Activated B cell treated with CpG ODN at 0.5 μM for 24 hours (primary cell): ENCODE measurements at places on chromosomes 1 and 21.

DNA sequence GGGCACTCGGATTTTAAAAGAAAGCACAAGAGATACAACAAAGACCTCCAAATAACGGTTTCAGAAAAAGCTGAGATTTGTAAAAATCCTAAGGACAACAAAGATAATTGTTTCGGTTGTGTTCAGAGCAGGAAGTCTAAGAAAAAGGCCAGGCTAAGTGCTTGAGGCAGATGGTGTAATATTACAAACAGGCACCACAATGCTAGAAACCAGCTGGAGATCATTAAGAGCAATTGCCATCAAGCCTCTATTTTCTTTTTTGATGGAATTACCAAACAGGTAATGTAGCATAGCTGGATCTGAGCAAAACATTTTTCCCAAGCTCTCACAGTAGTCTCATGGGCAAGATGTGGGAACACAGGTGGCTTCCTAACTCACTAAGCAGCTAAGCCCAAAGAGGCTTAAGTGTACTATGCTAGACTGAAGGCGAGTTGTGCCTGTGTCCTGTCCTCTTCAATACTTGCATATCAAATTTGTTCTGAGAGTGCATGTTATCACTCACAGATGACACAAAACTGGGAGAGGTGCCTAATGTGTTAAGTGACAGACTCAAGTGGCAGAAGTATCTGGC is 161.6 kb downstream of the GLUL start:
- DNase-seq: no peak

DNA sequence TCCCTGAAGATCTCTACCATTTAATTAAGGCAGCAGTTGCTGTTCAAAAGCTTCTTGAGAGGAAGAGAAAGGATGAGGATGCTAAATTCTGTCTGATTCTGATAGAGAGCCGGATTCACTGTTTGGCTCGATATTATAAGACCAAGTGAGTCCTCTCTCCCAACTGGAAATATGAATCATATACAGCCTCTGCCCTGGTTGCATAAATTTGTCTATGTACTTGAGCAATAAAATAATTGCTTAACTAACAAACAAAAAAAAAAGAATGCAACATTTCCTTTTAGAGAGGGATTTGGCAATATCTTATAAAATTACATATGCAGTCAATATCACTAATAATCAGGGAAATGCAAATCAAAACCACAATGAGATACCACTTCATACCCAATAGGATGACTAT is 26.8 kb downstream of the ALDH9A1 start:
- DNase-seq: no peak

DNA sequence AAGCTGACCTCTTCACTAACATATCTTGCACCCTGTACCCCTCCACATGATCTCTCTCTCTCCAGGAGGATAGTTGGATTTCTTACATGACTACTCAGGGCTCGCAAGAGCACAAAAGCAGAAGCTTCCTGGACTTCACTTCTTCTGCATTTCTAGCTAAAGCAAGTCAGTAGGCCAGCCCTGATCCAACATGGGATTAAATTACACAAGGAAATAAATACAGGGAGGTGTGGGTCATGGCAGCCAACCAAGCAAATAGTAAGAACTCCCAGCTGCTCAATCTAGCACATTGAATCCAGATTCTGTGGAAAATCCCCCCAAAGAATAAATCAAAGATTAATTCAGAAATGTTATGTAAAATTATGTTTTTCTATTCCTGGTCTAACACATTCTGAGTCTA is 33.3 kb downstream of the KLHDC7A start:
- DNase-seq: no peak

GRCh38 chr21:41634858-41635257 is 126.9 kb upstream of the TMPRSS2 start:
- no peak for DNase-seq

- DNase-seq: no peak
Measured at GRCh38 chr21:45959182-45959581, 22.4 kb upstream of the COL6A1 start.

GRCh38 chr1:66730462-66730861 is 21.8 kb upstream of the DYNLT5 start:
- DNase-seq: no peak

DNA sequence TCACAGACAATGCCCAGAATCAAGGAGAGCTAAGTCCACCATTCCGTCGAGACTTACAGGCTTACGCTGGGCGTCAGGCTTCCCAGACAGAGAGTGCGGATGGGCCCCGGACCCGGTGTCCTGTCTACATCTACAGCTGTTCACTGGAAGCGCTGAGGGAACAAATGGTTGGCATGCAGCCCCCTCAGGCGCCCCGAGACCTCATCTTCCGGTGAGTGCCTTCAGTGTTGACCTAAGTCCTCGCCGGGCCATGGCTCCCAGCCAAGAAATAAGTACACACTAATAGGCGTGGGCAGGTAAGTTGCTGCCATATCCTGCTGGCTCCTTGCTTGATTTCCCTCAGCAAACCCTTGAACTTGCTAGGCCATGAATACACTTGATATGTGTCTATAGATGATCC is 26.2 kb downstream of the HYI start:
- no peak for DNase-seq

- no peak for DNase-seq
Measured at GRCh38 chr1:53573931-53574330, 114.7 kb downstream of the DMRTB1 start.

DNA sequence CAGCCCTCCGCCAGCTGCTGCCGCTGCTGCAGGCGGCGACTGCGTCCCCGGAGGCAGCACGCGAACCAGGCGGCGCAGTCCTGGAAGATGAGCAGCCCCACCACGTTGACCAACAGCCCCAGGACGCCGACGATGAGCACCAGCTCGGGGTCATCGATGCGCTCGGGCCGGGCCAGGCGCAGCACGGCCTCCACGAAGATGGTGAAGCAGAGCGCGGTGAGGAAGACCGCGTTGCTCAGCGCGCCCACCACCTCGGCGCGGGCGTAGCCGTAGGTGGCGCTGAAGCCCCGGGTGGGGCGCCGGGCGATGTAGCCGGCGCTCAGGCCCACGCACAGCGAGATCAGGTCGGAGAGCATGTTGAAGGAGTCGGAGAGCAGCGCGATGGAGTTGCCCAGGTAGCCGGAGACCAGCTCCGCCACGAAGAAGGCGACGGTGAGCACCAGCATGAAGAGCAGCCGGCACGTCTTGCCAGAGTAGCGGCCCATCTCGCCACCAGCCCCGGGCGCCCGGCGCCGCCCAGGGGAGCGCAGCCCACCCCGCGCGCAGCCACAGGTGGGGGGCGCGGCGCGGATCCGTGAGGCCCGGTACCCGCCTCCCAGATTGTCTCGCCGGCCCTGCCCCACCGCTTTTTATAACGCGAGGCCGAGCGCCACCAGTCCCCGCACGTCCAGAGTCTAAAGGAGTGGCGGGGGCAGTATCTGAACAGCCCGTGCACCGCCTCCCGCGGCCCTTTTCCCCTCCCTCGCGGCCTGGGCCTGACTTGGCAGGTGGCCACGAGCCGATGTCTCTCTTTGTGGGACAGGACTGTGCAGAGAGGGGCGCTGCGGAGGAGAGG is at the start of gene SLC30A10:
TSS of gene SLC30A10 (minus strand) at position 602 of the 835 bp plus-strand sequence. CDS start at position 485, 117 bp downstream.
- no peak for DNase-seq

DNA sequence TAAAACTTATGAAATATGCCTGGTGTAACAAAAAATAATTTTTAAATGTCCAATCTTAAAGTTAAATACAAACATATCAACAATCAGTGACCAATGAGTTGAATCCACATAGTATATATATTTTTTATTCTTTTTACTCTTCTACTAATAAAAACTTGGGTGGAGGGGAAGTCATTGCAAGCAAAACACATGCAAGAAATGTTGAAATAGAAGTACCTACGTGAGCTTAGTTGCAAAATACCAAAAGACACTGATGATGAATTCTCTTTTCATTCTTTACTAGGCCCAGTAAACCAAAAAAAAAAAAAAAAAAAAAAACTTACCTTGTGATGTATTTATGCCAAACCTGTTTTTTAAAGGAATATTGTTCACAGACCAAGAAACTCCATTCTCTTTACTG is 26.4 kb upstream of the PLA2G4A start:
- DNase-seq: no peak

DNA sequence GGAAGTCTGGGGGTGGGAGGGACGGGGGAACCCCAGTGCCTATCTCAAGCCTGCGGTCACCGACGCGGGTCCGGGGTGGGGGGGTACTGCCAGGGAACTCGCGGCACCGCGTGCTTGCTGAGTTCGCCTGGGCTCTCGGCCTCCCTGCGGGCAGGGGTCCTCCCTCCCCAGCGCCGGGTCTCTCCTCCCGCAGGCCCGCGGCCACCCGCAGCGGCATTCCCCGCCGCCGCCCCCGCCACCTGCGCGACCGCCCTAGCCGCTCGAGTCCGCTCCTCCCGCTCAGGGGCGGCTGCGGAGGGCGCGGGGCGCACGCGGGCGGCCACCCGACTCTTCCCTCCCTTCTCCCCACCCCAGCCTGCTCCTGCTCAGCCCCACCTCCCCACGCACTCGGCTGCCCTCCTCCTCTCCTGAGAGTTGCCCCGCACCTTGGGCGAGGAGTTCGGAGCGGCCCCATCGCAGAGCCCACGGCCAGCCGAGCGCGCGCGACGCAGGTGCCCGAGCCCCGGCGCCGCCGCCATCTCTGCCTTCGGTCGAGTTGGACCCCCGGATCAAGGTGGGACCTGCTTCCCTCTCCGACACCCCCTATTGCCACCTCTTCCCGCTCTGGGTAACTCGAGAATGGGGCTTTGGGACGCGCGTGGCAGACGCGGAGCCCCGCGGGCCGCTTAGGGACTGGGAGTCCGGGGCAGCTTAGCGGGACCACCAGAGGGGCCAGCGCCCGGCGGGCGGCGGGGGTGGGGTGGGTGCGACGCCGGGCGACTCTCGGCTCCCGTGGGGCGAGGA is 105.0 kb downstream of the LEPR start:
- DNase-seq: no peak

GRCh38 chr1:167064621-167065020 is 25.6 kb downstream of the GPA33 start:
- no peak for DNase-seq

- DNase-seq: peak; percentile 52
Measured at GRCh38 chr1:9292361-9293240, at the start of gene SPSB1. SPSB1 (plus strand) TSS chr1:9292894; CDS start chr1:9355892, 62,998 bp downstream.

- DNase-seq: no peak
Measured at GRCh38 chr1:84800090-84801073, 92.6 kb downstream of the LPAR3 start.
